ENCODE measurements at places on chromosomes 5 and 9. TPM values are rescaled to one million over a fixed set of nuclear protein-coding genes. Genes with fewer than 3 reads are reported as not detected.
A peak's percentile ranks its signal among the peaks of the same experiment; 100 is the strongest.

GRCh38 chr9:98536542-98537173 is 172.1 kb downstream of the GABBR2 start:
- DNase-seq = peak; percentile 57

The SLC4A9 gene
- total RNA-seq = not detected

DNA sequence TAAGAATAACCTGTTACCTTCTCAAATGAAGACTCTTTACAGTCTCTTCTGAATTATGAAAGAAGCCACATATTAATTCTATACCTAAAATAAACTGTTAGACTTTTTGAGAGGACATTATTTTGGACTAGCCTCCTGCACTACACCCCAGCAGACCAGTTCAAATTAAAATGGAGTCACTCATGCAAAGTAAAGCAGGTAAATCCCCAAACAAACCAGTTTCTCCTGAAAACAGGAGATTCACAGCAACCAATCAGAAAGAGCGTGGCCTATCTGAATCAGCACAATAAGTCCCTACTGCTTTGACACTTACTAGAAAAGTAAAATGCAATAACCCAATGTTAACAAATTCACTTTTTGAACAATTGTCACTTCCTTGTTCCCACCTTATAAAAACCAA is 58.8 kb downstream of the PTBP3 start:
- DNase-seq = no peak

DNA sequence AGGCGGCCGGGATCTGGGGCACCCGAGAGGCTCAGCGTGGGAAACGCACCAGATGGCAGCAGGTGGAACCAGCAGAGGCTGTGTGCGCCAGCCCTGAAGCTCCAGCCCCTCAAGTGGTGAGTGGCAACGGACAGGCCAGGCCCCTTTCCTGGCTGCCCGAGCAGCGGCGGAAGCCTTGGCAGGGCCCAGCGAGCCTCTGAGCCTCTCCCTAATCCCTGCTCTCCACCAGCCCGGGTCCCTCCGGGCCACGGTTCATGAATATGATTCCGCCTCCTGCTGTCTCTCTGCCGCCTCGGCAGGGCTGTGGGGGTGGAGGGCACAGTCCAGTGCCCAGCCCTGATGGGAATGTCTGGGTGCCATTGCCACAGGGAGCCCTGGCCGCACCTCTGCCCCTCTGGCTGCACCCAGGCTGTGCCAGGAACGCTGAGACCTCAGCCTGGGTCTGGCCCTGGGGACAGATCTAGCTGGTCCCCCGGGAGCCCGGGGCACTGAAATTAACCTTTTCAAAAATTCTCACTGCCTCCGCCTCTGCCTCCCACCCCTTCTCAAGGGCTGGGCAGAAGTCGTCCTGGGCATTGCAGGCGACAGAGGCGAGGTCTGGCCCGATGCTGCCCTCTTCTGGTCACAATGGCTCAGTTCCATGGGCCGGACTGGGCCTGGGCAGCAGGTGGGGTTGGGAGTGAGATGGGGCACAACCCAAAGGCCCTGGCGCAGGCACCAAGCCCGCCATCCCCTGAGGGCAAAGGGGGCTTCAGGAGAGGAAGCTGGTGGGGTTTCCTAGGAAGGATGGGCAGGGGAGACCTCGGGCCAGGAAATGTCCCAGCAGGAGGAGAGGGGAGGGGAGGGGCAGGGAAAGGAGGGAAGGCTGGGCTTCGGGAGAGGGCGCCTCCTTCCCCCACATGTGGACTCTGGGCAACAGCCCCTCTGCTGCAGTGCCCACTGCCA is 20.3 kb downstream of the CCDC187 start:
- peak; percentile 85 for DNase-seq

DNA sequence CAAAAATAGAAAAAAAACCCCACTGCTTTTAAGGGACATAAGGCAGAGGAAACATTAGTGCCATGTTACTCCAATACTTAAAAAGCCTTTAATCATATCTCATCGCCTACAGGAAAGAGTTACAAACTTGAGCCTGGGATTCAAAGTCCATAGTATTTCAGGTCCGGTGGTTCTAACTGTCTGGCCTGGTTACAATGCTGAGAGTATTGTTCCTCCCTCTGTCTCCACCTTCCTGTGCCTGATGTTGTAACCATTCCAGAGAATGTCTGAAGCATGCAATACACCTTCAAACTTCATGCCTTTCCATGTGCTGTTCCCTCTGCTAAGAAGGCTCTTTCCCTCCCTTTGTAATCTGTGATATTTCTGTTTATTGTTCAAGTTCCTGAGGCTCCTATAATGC is 41.6 kb upstream of the SLC36A2 start:
- DNase-seq = no peak

All from activated CD8-positive, alpha-beta T cell treated with anti-CD3 and anti-CD28 coated beads for 36 hours (primary cell).